Kidney capillary endothelial cell (primary cell): ENCODE measurements at places on chromosomes 5 and 9.

- DNase-seq = no peak
Observed at GRCh38 chr5:169512385-169512784, 71.2 kb upstream of the SPDL1 start.

GRCh38 chr9:5395428-5395827, 42.3 kb downstream of the PLGRKT start:
- DNase-seq = no peak

DNA sequence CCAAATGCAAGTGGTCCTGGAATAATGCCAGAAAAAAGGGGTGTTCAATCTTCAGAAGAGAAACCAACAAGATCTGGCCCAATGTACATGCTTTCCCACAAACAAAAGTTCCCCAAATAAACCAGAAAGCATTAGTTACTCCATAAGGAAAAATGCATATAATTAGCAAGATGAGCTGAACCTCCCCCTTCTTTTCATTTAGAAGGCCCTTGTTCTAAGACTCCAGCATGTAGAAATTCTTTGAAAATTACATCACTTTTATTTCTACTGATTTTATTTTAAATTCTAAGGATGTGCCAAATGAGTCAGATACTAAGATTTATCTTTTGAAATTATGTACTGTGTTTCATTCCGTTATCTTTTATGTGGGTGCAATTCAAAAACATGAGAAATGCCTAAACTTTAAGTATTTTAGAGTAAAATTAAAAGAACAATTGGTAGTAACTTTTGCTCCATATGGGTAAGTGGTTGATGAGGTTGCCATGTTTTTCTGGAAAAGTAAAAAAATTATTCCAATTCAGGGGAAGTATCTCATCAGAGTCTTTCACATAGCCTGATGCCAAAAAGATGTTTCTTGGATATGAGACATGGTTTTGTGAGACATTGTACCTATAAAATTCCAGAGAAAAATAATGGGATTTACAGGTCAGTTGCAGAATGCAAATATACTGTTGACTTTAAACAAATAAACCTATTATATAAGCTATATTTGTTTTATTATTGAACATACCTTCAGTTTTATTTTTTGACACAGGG, 106.5 kb upstream of the CCDC112 start:
- no peak for DNase-seq

DNA sequence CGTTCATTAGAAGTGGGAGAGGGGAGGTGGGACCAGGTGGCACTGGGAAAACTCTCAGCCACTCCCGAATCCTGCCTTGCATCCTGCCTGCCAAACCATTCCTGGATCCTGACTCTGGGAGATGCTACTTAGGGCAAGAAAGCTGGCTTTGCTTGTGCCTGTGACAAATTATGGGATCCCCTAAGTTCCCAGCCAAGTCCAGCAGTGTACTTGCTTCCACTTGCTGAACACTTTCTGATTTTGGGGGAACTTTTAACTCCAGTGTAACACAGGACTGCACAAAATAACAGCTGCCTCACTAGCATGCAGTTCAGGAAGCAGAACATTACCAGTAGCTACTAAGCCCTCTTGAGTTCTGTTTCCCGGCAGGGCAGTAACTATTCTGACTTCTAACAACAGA, 12.5 kb upstream of the NKX2-5 start:
- DNase-seq = no peak

DNA sequence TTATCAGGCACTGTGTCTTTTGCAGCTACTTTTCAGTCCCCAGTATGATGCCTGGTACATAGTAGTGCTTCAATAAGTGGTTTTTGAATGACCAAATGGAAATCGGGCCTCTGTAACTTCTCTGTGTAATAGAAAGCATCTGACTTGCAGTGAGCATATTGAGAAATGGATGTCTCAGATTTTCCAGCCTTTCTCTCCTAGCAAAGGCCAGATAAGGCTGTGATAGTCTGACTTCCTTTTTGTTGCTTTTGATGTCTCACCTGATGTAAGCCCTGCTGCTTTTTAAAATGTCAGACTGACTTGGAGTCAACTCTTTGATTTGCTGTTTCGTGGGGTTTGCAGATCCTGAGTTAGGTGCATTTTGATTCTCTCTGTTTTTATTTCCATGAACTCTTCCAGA, 590.0 kb upstream of the ZNF608 start:
- no peak for DNase-seq

GRCh38 chr5:154575546-154576428, 97.8 kb upstream of the HAND1 start:
- no peak for DNase-seq

DNA sequence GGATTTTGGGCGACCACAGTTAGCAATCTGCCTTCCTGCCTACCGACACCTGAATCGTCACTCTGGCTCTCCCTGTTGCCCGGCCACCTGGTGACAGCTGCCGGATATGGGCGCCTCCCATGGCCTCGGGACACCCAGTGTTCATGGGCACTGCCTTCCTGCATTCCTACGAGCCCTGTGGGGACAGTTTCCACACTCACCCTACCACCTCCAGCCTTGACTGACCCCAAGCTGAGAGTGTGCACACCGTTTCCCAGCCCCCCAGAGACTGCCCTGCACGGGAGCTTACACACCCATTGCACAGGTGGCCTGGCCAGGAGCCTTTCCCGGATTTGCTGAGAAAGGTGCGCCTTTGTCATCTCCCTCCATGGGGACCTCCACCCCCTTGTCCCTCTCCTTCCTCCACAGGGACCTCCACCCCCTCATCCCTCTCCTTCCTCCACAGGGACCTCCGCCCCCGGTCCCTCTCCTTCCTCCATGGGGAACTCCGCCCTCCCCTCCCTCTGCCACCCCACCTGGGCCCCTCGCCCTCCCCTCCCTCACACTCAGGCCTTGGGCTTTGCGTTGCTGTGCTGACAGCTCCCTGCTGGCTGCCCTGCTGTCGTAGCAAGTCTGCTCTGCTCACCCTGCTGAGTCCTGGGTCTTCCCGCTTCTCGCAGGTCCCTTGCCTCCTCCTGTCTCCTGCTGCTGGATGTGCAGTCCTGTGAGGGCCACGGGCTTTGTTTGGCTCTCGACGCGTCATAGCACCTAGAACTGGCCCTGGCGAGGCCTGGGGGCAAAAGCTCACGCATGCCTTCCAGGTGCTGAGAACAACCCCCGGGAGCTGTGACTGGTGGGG, 48.4 kb downstream of the MRPL36 start:
- no peak for DNase-seq

GRCh38 chr5:150006318-150006717, 5.8 kb downstream of the HMGXB3 start:
- DNase-seq = no peak

GRCh38 chr5:143929486-143929885, 117.5 kb downstream of the HMHB1 start:
- no peak for DNase-seq

DNA sequence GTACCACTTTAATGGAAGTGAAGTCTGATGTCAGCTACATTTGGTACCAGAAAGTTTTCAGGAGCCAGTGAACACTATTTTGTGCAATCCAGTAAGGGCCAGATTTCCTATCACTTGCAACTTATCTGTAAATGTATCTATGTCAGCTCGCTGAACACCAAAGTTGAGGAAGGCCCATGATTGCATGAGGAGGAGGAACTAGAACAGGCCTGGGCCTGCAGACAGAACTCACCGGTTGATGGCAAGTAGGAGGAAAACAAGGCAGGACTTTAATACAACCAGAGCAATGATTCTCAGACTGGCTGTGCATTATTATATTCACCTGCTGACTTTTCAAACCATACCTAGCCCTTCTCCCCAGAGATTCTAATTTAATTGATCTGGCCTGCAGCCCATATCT, 540.2 kb downstream of the CETN3 start:
- no peak for DNase-seq

DNA sequence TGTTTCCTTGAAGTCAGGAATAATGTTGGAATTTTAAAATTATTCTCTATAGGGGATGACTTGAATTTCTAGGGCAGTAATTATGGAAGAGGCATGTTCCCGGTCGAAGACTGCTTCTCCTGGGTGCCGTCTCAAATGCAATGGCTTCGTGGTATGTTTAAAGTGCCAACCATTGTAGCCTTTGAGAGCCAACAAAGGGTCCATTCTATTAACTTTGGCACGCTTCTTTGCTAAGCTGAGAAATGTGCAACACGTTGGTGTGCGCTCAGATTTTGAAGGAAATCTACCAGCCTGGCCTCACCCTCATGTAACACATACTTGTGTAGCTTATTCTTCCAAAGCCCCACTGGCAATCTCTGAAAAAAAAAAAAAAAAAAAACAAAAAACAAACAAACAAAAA, 221.2 kb upstream of the ANKH start:
- no peak for DNase-seq

DNA sequence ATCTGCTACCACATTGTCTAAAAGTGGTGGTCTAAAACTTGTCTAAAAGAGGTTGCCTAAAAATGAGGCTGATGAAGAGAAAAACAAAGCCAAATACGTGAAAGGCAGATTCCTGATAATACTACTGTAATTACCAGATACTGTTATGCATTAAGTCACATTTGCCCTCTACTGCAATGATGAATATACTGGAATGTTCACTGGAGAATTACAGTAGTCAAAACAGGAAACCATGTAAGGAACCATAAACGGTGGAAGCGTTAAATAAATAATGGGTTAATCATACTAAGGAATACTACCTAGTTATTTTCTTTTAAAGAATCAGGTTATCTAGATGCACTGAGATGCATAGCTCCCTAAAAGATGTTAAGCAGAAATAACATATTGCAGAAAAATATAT, 201.3 kb downstream of the MCTP1 start:
- no peak for DNase-seq

- DNase-seq = no peak
Observed at GRCh38 chr5:123601610-123602009, 89.6 kb downstream of the CSNK1G3 start.

DNA sequence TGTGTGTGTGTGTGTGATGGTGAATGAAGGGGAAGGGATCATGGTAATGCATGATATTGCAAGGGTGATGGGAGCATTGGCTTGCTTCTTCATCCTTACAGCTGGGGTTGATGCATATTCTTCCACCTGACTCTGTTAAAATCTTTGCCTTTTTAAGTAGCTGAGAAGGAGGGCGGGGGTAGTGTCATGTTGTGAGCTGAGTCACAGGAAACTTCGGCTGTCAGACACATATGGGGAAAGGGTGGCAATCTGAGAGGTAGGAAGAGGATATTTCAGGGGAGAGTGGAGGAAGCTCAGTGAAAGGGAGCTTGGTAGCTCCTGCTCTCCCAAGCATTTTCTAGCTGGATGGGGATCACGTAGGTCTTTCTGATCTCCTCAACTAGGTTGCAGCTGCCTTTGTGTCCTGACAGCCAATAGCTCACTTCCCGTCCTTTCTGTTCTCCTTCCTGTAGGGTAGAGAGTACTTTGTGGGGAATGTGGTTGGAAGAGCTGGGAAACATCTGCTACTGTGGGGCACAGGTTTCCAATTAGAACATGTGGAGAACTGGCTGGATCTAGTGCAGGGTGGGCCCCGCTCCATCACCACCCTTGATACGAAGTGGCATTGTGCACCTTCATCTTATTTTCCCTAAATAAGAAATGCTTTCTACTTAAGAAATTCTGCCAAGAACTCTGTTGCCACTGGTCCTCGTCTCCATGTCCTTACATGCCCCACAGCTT, 18.1 kb upstream of the CLK4 start:
- peak; percentile 18 for DNase-seq

DNA sequence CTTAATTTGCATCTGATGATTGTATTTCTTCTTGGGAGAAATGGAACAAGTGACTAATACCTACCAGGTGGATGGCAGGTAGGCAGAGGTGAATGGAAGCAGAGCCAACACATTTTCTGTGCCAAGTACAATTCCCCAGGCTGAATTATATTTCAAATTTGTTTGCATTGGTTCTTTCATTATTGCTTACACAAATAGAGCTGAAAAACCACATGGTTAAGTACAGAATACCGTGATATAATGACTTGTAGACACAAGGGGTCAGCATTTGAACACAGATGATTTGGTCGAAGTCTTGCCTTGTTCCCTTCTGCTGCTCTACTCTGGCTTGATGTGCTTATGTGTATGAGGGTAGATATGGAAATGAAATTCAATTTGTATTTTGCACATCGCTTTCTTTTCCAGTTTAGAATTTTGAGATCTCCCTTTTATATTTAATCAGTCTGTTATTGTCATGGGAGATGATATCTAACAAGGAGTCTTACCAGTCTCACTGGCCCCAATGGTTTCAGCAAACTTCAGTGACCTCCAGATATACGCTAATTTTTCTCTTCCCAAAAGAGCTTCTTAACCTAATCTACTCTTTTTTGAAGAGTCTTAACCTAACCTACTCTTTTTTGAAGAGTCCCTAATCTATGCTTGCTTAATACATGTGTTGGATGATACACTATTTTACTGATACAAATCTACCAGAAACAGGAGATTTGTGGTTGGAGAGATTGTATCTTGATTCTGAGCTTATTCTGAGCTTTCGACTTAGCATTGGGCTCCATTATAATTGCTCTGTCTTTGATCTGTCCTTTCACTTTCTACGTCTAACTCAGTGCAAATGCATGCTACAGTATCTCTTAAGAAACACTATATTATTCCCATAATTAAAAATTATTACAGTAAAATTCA, 88.1 kb downstream of the PCSK1 start:
- peak; percentile 83 for DNase-seq

GRCh38 chr9:104658496-104659195, 35.7 kb upstream of the OR13D1 start:
- DNase-seq = no peak

- no peak for DNase-seq
Observed at GRCh38 chr5:143403334-143403592, 223 bp downstream of the NR3C1 start.

- DNase-seq = no peak
Observed at GRCh38 chr5:132433141-132433540, 57.4 kb downstream of the IRF1 start.

DNA sequence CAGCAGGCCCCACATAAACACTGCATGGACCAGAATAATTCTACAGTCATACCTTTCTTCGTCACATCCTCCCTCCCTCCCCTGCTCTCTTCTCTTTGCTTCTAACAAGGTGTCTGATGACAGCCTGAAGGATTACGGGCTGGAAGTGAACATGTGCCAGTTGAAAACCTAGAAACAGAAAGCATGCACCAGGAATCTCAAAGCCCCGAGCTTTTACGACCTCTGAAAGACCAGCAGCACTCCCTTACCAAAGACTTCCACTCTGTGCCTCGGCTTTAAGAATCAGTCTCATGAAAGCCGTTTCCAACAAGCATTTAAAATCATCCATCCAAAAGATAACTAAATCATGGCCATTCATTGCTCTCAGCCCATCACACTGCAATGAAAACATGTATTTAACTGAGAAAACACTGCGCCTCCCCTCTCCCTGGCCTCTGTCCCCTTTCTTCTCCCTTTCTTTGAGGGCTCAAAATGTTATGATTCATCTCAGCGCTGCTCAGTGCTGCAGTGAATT, 21.3 kb downstream of the MSX2 start:
- DNase-seq = no peak

- DNase-seq = no peak
Observed at GRCh38 chr5:12772276-12772675, 868.0 kb upstream of the CTNND2 start.

DNA sequence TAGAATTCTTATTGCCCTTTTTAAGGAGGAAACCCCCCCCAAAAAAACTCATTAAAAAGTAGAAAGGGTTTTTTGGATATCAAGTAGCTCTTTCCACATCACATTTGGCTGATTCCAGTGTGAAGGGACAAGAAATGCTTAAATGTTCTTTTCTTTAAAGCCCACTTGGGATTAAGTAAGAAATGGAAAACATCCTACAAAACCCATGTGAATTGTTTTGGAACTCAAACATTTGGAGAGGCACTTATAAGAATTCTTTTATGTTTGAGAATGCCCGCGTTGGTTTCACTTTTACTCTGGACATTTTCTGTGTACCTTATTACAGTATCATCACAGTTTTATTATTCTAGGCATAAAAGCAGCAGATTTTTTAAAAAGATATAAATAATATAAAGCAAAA, 301.1 kb upstream of the ACTBL2 start:
- DNase-seq = no peak

GRCh38 chr9:6409811-6410210, 3.2 kb upstream of the UHRF2 start:
- DNase-seq = no peak
